A549 treated with Hydrocortisone at 1 μM for 4 hours (cell line): ENCODE measurements at places on chromosomes 5 and 9. TPM values are rescaled to one million over a fixed set of nuclear protein-coding genes. Genes with fewer than 3 reads are reported as not detected.

The FBP2 gene
- total RNA-seq: 0.06 TPM in 1 of 5 replicates, not detected in the others

The PRDM9 gene
- total RNA-seq: 0.03 TPM in 1 of 5 replicates, not detected in the others

The MARCOL gene
- total RNA-seq: not detected in 5 replicates

The FAXDC2 gene
- total RNA-seq: 0.25 to 0.55 TPM (median 0.43 TPM) in 5 replicates

The ADAMTSL1 gene
- 0.03 to 0.11 TPM (median 0.07 TPM) in 5 replicates for total RNA-seq

The INSYN2B gene
- total RNA-seq: 0.12 to 0.25 TPM (median 0.16 TPM) in 5 replicates

The PLPPR1 gene
- not detected in 5 replicates for total RNA-seq

The NPDC1 gene
- 44.0 to 83.3 TPM (median 79.5 TPM) in 5 replicates for total RNA-seq

The ARHGEF28 gene
- 10.6 to 13.3 TPM (median 10.9 TPM) in 5 replicates for total RNA-seq

The ELOVL7 gene
- total RNA-seq: 8.4 to 14.7 TPM (median 10.7 TPM) in 5 replicates

The PDE8B gene
- 1.2 to 2.4 TPM (median 1.7 TPM) in 5 replicates for total RNA-seq

The FCN2 gene
- not detected in 5 replicates for total RNA-seq

The SLC46A2 gene
- total RNA-seq: not detected in 5 replicates

The AGXT2 gene
- total RNA-seq: not detected in 5 replicates

The SLC6A19 gene
- 0.33 to 0.40 TPM (median 0.37 TPM) in 5 replicates for total RNA-seq

The ADGRV1 gene
- 0.44 to 1.2 TPM (median 0.56 TPM) in 5 replicates for total RNA-seq

The HSPB3 gene
- total RNA-seq: 0.23 TPM in 1 of 5 replicates, not detected in the others

The WDR31 gene
- total RNA-seq: 0.90 to 1.5 TPM (median 1.1 TPM) in 5 replicates

The SPINK6 gene
- 0.37 to 0.73 TPM (median 0.45 TPM) in 5 replicates for total RNA-seq

The RALGPS1 gene
- total RNA-seq: 1.4 to 2.5 TPM (median 2.0 TPM) in 5 replicates

The GABRA6 gene
- not detected in 5 replicates for total RNA-seq

The PTGES gene
- total RNA-seq: 149 to 184 TPM (median 164 TPM) in 5 replicates

The MBLAC2 gene
- total RNA-seq: 2.0 to 3.0 TPM (median 2.5 TPM) in 5 replicates

The IL9 gene
- not detected in 5 replicates for total RNA-seq

The DPP7 gene
- total RNA-seq: 70.6 to 111 TPM (median 110 TPM) in 5 replicates

The TTC1 gene
- 61.9 to 77.9 TPM (median 68.1 TPM) in 5 replicates for total RNA-seq

The PCDHGC5 gene
- total RNA-seq: 0.02 TPM in 1 of 5 replicates, not detected in the others

The CTNND2 gene
- not detected in 5 replicates for total RNA-seq
